ENCODE measurements at places on chromosomes 13 and 19. TPM values are rescaled to one million over a fixed set of nuclear protein-coding genes. Genes with fewer than 3 reads are reported as not detected.

The ZNF729 gene
- 0.76 TPM for polyA plus RNA-seq

The DACT3 gene
- polyA plus RNA-seq = 24.2 TPM

The CPAMD8 gene
- polyA plus RNA-seq = 35.9 TPM

The SERPINE3 gene
- 0.26 TPM for polyA plus RNA-seq

The POSTN gene
- 271 TPM for polyA plus RNA-seq

The FPR2 gene
- polyA plus RNA-seq = 0.34 TPM

The TMEM150B gene
- polyA plus RNA-seq = 1.2 TPM

The LRFN3 gene
- 11.8 TPM for polyA plus RNA-seq

The NKPD1 gene
- 0.12 TPM for polyA plus RNA-seq

The GIPC1 gene
- polyA plus RNA-seq = 67.1 TPM

The PROZ gene
- polyA plus RNA-seq = 0.96 TPM

The LILRA1 gene
- polyA plus RNA-seq = 0.29 TPM

The BRME1 gene
- polyA plus RNA-seq = 4.8 TPM

The DZIP1 gene
- polyA plus RNA-seq = 59.6 TPM

The TPTE2 gene
- polyA plus RNA-seq = 0.37 TPM

The HIPK4 gene
- 0.10 TPM for polyA plus RNA-seq

DNA sequence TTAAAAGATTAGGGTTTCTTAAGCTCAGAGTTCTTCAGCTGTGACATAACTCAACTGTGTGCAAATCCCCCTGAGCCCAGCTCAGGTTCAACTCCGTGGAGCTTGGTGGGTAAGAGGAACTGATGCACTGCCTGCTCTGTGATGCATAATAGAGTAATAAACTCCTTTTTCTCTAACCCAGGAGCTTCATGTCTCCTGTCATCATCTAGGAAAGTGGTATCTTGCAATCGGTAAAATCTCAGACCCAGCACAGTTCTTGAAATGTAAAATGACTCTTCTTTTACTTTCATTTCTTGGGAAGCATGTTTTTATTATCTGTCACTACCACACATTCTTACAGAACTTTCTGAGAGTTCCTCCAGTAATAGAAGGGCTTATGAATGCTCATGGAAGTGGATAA lies 123.8 kb upstream of the PCDH9 start:
- DNase-seq = no peak

DNA sequence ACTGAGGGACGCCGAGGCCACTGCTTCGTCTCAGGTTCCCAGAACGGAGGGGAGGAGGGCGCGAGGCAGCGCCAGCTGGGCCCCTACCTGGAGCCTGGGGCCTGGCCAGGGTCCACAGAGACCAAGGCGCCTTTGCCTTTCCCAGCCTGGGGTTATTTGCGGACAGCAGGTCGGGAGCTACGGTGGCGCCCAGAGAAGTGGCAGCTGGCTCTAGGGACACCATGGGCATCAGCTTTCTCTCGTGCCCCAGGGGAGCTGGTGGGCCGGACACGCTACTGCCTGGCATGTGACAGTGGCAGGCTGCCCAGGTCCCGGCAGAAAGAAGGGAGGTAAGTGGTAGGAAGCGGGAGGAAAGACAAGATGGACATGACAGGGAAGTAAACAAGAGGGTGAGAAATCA lies 19.0 kb downstream of the AKT2 start:
- no peak for DNase-seq

- no peak for DNase-seq
Measured at GRCh38 chr19:2487842-2488241, 11.9 kb downstream of the GADD45B start.

GRCh38 chr13:40334616-40335015 lies 331.8 kb downstream of the FOXO1 start:
- DNase-seq = no peak

GRCh38 chr19:48117515-48118130 lies 7.0 kb upstream of the PLA2G4C start:
- DNase-seq = no peak

- DNase-seq = peak; percentile 81
Measured at GRCh38 chr19:39403331-39404312, 3.0 kb upstream of the ZFP36 start.

GRCh38 chr13:45807520-45808099 lies 43.9 kb downstream of the SIAH3 start:
- DNase-seq = no peak

GRCh38 chr13:33392794-33393405 lies 107.3 kb upstream of the STARD13 start:
- DNase-seq = no peak

- no peak for DNase-seq
Measured at GRCh38 chr19:32318884-32319520, 26.4 kb upstream of the ZNF507 start.

DNA sequence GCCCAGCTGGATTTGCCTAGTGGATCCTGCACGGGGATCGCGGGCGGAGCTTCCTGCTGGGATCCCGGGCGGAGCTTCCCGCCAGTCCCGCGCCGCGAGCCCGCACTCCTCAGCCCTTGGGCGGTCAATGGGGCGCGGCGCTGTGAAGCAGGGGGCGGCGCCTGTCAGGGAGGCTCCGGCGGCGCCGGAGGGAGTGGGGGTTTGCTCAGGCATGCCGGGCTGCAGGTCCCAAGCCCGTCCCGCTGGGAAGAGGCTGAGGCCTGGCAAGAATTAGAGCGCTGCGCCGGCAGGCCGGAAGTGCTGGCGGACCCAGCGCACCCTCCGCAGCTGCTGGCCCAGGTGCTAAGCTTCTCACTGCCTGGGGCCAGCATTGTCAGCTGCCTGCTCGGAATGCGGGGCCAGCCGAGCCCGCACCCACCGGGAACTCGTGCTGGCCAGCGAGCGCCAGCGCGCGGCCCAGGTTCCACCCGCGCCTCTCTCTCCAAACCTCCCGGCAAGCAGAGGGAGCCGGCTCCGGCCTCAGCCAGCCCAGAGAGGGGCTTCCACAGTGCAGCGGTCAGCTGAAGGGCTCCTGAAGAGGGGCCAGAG lies 119.6 kb downstream of the PRR20E start:
- DNase-seq = no peak

- no peak for DNase-seq
Measured at GRCh38 chr13:24632382-24633121, 47.7 kb upstream of the ATP12A start.

GRCh38 chr13:79405501-79405830 lies 589 bp downstream of the RBM26 start:
- DNase-seq = no peak

GRCh38 chr19:55703790-55704215 lies 28.8 kb downstream of the EPN1 start:
- DNase-seq = no peak

GRCh38 chr19:51688671-51689571 lies 4.2 kb upstream of the SPACA6 start:
- peak; percentile 96 for DNase-seq

All from right renal pelvis (tissue), 4 donors.